Mammary microvascular endothelial cell (primary cell): ENCODE measurements at places on chromosomes 16 and 17. TPM values are rescaled to one million over a fixed set of nuclear protein-coding genes. Genes with fewer than 3 reads are reported as not detected.

KRTAP4-3 gene
- not detected in 2 replicates for total RNA-seq

MRPL12 gene
- total RNA-seq, result 145 and 156 TPM in 2 replicates

SDR42E1 gene
- total RNA-seq, result 3.7 and 3.8 TPM in 2 replicates

KRT12 gene
- total RNA-seq, result not detected in 2 replicates

TMEM256 gene
- total RNA-seq, result 41.1 and 116 TPM in 2 replicates

STAC2 gene
- not detected in 2 replicates for total RNA-seq

CES1 gene
- not detected in 2 replicates for total RNA-seq

DHRS7C gene
- total RNA-seq, result not detected in 2 replicates

SLC16A11 gene
- total RNA-seq, result 0.69 and 0.73 TPM in 2 replicates

NRN1L gene
- total RNA-seq, result 0.69 TPM in 1 of 2 replicates, not detected in the other

ATXN7L3 gene
- 28.8 and 55.3 TPM in 2 replicates for total RNA-seq

PRKCB gene
- not detected in 2 replicates for total RNA-seq

SOX8 gene
- 0.07 and 0.10 TPM in 2 replicates for total RNA-seq

HLF gene
- total RNA-seq, result 0.25 TPM in 1 of 2 replicates, not detected in the other

SALL1 gene
- not detected in 2 replicates for total RNA-seq

RNF222 gene
- total RNA-seq, result not detected in 2 replicates

KRTAP4-6 gene
- not detected in 2 replicates for total RNA-seq

CDRT15 gene
- total RNA-seq, result not detected in 2 replicates

SYNGR2 gene
- total RNA-seq, result 42.8 and 57.6 TPM in 2 replicates

HSPB9 gene
- total RNA-seq, result not detected in 2 replicates

RNU2-1 gene
- not detected in 2 replicates for total RNA-seq

TLCD3B gene
- total RNA-seq, result 0.34 TPM in 1 of 2 replicates, not detected in the other

CACNG1 gene
- not detected in 2 replicates for total RNA-seq

FOXJ1 gene
- not detected in 2 replicates for total RNA-seq

HS3ST3A1 gene
- 0.07 TPM in 1 of 2 replicates, not detected in the other for total RNA-seq

NTN1 gene
- total RNA-seq, result 0.13 and 0.15 TPM in 2 replicates

SHISA6 gene
- total RNA-seq, result not detected in 2 replicates

RRAD gene
- 2.3 and 2.4 TPM in 2 replicates for total RNA-seq

DNASE1L2 gene
- total RNA-seq, result not detected in 2 replicates

WFDC1 gene
- total RNA-seq, result not detected in 2 replicates
